ENCODE measurements at places on chromosomes 12 and 14.
A peak's percentile ranks its signal among the peaks of the same experiment; 100 is the strongest.

DNA sequence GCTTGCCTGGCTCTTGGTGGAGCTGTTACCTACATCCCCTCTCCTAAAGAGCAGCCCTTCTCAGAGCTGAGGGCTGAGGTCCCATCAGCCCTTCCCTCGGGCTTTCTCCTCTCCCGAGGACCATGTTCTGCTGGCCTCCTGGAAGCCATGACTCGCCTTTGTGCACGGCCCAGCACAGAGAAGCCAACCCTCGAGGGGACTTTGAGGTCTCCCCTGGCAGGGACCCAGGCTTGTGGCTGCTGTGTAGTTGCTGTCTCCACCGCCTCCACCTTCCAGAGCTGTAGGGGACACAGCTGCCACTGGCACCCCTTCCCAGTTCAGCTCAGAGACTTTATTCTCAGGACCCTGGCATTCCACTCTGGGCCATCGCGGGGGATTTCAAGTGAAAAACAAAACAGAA lies 22.9 kb upstream of the CCND2 start:
- no peak for DNase-seq

- peak; percentile 91 for DNase-seq
These were observed 22.1 kb downstream of the LGMN start for GRCh38 chr14:92726135-92726932.

DNA sequence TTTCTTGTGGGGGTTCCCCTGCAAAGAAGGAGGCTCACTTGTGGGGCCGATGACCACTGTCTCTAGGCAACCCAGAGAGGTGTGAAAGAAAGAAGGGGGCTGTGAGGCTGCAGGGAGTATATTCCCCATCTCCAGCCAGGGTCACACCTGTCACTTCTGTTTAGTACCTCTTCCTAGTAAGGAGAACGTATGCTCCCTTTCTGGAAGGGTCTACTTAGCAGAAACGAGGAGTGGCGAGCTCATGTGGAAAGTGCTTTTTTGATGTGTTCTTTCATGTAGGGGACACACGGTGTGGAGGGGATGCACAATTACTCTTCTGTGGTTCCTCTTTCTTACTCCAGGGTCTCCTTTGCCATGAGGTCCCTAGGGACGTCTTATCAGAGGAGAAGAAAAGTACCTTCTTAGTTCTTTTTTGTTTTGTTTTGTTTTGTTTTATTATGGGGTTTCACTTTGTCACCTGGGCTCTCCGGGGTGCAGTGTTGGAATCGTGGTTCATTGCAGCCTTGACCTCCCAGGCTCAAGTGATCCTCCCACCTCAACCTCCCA lies 58.3 kb downstream of the PRKCH start:
- DNase-seq: no peak

DNA sequence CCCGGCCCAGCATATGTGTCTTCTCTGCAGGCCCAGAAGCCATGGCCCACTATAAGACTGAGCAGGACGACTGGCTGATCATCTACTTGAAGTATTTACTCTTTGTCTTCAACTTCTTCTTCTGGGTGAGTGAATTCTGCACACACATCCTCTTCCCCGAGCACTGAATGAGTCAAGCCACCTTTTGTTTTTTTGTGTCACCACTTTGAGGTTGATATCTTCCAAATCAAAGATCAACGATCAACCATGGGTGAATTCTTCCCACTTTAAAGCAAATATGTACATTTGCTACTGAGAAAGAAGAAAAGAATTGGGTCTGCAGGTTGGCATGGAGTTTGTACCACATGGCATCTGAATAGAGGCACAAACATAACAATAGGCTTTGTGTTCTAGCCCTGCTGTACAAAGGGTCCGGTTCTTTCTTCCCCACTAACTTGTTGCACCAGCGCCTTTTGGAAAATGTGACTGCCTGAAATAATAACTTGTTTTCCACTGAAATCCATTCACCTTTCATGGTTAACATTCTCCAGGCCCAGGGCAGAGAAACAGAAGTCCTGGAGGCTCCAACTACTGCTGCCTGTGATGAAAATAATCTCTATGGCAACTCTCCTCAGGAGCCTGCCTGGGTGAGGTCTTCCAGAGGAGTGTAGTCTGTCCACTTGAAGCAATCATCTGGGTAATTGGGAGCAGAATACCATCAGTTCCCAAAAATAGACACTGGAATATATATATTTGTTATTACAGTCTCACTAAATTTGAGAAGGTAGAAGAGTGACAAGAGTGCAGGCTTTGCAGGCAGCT lies 27.6 kb downstream of the TSPAN11 start:
- DNase-seq: no peak

DNA sequence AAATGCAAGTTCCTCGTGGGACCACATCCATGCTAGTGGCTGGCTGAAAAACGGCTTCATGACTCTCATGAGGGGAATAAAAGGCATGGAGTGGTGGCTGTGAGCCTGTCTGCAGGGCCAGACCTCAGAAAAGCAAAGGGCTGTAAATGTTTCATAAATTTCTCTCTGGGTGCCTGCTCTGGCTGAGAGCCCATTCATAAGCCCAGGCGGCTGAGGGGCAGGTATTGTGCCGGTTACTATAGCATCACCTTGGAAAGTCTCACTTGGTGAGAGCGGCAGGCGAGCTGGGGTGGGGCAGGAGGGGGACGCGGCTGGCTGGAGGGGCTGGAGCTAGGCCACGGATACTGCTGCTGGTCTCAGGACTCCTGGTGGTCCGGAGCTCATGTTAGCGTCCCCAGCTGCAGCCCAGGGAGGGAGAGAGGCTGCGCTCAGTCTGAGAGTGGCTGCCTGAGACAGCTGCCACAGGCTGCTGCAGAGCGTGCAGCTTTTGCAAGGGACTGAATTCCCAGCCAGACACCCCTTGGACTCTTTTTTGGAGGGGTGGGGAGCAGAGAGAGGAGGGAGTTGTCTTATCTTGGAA lies at the start of gene SLC17A8:
Gene SLC17A8, plus strand, starts transcription at position 431 of the 580 bp plus-strand sequence. CDS start 318 bp downstream, outside the sequence.
- DNase-seq: no peak

DNA sequence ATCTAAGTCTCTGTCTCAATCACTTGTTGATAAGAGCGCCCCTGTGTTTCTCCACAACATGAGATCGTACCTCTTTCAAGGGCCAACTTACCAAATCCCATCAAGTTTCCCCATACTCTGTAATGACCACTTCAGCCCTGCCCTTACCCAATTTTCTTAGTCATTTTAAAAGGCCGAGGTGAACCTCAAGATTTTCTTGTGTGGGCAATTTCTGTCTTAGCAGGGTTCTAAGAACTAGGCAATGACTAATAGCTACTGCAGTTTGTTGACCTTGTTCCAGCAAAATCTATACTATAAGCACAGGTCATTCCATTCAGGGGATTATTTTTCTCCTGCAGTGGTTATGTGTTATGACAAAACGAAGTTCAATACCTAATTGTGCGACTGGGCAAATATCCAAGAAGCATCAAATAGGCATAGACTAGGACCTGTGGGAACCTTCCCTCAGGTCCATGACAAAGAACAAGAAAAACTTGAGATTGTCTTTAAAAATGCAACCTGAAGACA lies 359.8 kb downstream of the PCNX1 start:
- peak; percentile 79 for DNase-seq

- peak; percentile 61 for DNase-seq
These were observed 46.8 kb downstream of the TMEM117 start for GRCh38 chr12:43882578-43883178.

DNA sequence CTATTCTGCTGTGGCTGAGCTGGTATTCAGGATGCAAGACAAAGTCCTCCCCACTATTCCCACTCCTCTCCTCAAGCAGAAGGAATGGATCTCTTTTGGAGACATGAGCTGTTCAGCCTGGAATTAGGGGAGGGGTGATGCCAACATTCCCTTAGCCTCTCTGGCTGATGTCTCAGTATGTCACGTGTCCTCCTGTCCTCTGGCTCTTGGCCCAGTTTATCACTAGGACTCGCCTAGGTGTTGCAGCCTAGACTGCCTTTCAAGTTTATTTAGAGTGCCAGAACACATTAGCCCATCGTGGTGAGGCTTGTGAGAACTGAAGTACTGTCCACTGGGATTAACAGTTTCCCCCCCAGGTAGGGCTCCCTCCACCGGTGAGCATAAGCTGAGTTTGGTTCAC lies 239.9 kb upstream of the MIS18BP1 start:
- no peak for DNase-seq

GRCh38 chr14:85471744-85472143 lies 58.2 kb upstream of the FLRT2 start:
- peak; percentile 70 for DNase-seq

GRCh38 chr14:24888532-24888931 lies 161.4 kb downstream of the STXBP6 start:
- peak; percentile 11 for DNase-seq

- no peak for DNase-seq
These were observed 13.6 kb downstream of the KCNH3 start for GRCh38 chr12:49552425-49552824.

DNA sequence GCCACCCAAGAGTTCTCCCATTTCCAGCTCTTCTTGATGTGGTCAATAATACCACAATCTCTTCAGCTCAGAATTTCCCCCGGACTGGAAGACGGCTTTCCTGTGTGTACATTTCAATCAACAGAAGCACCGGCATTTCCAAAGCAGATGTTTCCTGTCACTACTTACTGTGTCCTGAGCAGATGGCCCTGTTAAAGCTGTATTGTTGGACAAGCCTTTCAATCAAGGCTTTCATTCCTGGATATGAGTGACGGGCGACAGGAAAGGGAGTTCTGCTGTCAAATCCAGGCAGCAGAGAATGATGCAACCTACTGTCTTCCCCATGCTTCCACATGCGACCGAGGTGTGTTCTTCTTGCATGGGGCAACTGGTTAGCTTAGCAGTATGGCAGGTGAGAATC lies 76.4 kb upstream of the CCDC60 start:
- DNase-seq: no peak

DNA sequence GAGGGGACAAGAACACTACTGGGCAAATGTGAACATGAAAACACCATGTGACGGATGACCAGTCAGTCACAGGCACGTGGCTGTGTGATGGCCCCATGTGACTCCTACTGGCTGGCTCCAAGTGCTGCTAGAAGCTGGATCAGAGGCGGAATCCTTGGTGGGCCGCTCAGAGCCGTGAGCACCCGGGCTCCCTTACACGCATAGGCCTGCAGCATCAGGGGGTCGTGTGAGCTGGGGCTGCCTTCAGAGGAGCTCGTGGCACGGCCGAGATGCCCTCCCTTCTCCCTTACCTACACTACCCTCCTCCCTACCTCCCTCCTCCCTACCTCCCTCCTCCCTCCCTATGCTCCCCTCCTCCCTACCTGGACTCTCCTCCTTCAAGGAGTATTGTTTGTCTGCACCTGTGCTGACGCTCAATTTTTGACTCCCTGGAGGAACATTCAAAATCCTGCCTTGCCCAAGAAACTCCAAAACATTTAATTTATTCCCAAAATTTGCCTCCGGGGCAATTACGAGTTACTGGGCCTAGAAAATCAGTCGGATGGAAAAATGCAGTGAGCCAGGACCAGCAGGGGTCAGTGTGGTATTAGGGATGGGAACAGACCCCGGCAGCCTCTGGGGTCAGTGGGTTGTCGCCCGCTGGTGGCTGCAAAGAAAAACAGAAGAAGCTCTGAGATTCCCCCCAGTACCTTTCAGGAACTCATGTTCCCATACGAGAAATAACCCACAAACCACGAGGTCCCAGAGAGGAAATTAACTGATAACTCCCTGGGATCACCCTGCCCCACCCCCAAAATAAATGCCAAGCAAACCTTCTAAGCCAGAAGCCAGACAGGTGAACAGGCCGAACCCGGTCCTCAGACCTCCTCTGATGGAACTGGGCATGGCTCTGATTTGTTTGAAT lies 61.3 kb downstream of the C14orf132 start:
- peak; percentile 72 for DNase-seq

- peak; percentile 94 for DNase-seq
These were observed 9.9 kb downstream of the UBC start for GRCh38 chr12:124904306-124905098.

DNA sequence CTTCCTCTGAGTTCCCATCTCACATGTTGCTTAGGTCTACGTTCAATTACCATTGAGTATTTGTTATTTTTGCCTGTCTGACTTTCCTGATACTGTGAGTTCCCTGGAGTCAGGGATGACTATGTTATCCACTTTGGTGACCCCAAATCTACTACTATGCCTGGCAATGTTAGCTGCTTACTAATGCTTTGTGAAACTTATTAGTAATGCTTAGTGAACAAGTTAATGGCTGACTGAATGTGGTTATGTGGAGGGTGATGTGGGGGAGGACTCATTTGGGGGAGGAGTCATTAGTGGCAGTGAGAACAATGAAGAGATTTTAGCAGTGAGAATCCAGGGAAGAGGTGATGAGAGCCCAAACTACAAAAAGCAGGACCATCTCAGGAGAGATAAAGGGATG lies 121.6 kb downstream of the KTN1 start:
- no peak for DNase-seq

GRCh38 chr14:31440280-31440679 lies 17.0 kb downstream of the DTD2 start:
- DNase-seq: no peak

DNA sequence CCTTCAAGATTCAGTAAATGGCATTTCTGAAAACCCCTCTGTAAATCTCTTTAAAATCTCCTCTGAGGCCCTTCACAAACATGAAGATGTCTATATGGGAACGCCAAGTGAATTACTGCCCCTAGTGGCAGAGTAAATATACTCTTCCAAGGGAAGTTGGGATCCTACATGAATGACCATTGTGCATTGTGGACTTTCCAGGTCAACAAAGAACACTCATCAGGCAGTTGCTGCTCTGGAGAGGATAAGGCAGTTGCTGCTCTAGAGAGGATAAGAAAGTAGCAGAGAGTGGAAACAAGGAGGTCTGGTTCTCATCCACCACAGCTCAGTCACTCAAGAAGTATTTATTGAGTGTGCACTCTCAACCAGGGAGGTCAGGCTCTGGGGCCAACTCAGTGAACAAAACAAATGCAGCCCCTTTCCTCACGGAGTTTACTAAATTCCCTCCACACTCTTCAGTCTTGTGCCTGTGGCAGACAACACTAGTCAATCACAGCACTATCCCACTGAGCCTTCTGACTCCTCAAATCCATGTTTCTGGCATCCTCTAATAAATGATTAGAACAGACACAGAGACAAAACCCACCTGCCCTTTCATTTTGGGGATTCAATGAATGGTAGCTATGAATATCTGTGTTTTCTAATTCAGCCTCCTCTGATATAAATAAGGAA lies 52.9 kb downstream of the SVOP start:
- DNase-seq: peak; percentile 41

GRCh38 chr12:28937196-28937595 lies 211.9 kb upstream of the FAR2 start:
- no peak for DNase-seq

- DNase-seq: no peak
These were observed 145.3 kb downstream of the CACNA1C start for GRCh38 chr12:2198005-2198501.

- DNase-seq: peak; percentile 25
These were observed at the start of gene IKZF4 for GRCh38 chr12:56020423-56021184. Gene IKZF4, plus strand, starts transcription at chr12:56021043. Its CDS starts 451 bp downstream, at chr12:56021494.

DNA sequence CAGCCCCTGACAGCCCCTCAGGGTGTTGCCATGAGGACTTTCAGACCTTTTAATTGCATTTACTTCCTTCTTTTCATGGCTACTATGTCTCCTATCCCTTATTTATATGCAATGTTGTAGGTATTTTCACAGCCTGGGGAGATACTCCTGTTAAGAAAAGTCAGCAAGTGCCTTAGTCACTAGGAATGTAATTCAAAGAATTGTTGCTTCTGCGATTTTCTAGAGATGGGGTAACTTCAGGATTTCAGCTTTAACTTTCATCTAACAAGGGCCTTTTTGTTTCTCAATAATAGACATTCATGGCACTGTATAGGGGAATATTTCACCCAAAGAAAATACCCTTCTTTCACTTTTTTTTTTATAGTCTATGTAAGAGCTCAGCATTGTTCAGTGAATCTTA lies 533.3 kb upstream of the MIS18BP1 start:
- no peak for DNase-seq

All from suppressor macrophage treated with lipopolysaccharide for 4 hours (primary cell).